ENCODE measurements at places on chromosomes 11 and 22.
A peak's percentile ranks its signal among the peaks of the same experiment; 100 is the strongest.

DNA sequence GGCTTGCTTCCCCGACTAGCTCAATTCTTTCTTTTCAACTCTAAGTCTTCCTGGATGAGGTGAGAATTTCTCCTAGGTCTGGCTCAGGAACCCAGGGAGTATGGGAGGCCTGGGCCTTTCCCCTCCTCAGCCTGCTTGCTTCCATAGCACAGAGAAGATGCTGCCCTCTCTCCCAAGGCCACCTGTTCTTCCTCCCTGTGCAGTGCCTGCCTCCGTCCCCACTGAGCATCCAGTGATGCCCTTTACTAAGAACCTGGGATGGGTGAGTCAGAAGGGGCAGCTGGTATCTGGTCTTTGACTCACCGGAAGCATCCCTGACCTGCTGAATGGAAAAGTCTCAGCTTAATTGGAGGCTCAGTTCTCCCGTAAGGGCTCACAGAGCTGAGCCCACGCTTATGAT is 607.9 kb downstream of the BUD13 start:
- no peak for DNase-seq

DNA sequence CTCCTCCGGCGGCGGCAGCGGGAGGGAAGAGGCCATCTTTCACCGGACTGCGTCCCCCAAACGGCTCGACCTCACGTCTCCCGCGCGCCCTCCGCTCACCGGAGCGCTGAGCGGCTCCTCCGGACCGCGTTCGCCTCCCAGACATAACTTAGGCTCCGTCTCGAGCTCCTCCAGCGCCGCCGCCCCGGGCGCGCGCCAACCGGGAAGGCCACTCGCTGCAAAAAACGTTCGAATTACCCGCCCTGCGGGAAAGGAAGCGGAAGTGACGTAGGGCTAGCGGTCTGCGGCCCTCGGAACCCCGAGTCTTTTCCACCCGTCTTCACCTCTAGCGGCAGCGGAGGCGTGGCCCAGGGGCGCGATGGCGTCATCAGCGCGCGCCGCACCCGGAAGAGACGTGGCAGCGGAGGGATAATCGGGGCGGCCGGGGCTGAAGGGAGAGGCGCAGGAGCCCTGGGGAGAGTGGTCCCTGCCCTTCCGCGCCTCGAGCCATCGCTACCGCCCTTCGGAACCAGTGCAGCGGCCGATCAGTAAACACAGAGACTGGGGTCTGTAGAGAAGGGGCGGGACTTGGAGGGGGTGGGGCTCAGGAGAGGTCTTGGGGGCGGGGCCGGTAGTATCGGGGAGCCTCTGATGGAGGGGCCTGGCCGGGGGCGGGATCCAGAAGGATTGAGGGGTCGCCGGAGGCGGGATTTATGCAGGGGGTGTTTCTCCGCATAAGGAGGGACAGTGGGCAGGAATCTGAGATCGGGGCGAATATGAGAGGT is at the start of the genes CDCA5 and ZFPL1:
Gene CDCA5 (minus strand): TSS at position 207 of the 764 bp plus-strand sequence. CDS start 62 bp downstream, at position 145.
Gene ZFPL1 (plus strand): TSS at position 389 of the 764 bp plus-strand sequence. CDS start 477 bp downstream, outside the sequence.
- DNase-seq, result peak; percentile 93

DNA sequence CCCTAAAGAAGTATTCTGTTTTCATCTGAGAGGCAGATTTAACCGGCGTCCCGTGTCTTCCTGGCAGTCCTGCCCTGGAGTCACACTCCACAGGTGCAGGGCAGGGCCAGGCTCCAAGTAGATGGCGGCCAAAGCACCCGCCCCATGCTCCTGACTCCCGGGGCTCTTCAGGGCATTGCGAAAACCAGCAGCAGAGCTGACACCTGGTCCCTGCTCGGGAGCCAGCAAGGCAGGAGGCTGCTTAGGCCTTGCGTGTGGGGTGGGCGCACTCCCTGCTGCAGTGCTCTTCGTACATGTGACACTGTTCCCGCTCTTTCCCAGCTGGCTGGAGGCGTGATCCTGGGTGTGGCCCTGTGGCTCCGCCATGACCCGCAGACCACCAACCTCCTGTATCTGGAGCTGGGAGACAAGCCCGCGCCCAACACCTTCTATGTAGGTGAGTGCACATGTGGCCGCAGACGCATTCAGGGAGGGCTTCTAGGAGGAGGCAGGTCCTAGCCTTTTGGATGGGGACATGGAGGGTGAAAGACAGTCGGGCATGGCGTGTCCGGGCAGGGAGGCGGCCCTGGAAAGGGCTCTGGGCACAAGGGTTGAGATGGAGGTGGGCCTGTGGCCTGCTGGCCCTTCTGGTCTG is 10.3 kb upstream of the TSSC4 start:
- no peak for DNase-seq

- no peak for DNase-seq
Observed at GRCh38 chr22:42281284-42281683, 10.8 kb upstream of the TCF20 start.

DNA sequence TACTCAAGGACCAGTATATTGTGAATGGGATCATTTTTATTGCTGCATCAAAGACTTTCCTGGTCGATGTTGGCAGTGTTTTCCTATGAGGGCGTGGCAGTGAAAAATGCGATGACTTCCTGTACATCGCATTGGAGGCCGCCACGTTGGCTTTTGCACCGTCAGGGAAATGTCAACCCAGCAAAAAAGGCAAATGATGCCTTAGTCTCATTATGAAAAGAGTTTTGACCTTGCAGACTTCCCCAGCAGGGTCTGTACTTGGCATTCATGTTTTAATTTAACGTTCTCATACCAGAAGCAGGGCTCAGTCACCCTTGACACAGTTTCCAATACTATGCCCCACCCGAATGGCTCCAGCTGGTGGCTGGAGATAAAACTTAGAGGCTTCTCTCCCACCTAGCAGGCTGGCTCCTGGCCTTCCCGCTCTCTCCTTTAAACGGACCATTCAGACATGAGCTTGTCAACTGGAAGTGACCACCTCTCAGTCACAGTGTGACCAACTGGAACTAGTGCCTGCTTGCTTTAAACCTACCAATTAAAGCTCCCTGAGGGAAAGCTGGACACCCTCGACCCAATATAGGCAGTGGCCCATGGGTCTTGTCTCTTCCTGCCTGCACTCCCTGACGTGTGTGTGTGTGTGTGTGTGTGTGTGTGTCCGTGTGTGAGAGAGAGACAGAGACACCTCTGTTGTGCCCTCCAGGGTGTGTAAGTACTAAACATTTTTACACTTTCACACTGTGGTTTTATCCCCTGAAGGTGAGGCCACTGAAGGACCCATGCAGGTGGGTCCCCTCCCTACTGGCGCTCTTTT is 8.7 kb upstream of the GDPD5 start:
- DNase-seq, result no peak

- no peak for DNase-seq
Observed at GRCh38 chr11:38927993-38928392, 2330.0 kb upstream of the RAG2 start.

- DNase-seq, result no peak
Observed at GRCh38 chr11:131916638-131917037, 546.2 kb downstream of the NTM start.

DNA sequence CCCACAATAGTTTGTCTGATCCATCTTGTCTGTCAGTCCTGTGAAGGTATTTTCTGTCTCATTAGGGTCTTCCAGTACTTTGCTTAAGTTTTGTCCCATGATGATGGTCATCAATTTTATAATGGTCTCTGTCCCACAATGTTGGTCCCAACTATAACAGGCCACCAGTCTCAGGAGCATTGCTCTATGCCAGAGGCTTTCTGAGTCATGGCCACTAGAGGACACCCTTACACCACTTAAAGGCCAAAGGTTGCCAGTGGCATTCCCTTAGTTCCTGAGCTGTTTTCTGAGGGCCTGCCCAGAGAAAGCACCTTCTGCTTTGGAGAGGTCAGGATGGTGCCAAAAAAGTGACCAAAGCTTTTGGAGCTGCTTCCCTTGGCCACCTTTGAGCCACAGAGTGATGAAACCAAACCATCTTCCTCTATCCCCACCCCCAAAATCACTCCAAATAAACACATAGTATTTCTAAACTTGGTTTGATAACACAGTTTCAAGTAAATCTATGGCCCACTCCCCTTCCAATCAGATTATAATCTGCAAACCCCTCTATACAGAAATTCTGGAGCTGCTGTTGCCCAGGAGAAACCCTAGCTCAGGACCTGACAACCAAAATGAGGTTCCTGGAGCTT is 19.3 kb downstream of the EIF3F start:
- DNase-seq, result peak; percentile 16

DNA sequence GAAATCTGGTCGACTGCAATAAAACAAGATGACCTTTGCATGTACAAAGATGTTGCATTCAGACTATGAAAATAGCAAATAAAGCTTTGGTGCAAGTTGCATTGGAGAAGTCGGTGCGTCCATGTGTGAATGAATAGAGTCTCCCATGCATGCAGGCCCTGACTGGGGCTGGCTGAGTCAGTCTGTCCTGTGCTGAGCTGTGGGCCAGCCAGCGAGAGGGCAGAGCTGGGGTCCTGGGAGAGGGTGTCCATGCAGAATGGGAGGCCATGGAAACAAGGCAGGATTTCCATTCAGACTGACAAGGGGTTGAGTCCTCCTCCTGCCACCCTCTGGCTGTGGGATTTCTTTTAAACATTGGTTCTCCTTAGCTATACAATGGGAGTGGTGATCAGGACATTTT is 2.3 kb upstream of the CRYBB3 start:
- no peak for DNase-seq
